ENCODE measurements at places on chromosomes 13 and 19.

DNA sequence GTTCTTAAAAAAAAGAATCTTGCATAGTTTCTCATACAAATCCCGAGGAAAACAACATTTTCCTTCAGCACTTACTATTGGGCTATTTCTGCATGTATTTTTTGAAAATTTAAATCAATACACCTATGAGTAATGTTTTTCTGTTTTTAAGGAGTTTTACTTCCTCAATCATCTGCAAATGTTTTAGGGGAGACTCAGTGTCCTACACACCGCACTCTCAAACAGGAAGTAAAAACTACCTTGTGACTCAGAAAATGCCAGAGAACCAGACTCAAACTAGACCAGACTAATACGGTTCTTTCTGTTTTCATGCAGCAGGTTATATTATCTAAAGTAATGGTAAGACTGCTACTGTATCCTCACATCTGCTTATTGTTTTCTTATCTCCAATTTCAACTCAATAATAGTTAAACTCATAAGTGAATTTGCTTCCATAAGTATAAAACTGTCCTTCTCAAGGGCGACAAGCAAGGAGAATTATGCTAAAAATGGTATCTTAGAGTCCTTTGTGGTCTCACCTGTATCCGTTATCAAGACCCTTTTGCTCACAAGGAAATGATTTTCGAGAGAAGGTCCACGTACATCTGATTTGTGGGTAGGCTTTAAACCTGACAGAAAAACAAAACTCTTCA is 52.5 kb downstream of the FLT3 start:
- no peak for DNase-seq

GRCh38 chr19:32392901-32393300 is 12.7 kb upstream of the DPY19L3 start:
- DNase-seq = no peak

DNA sequence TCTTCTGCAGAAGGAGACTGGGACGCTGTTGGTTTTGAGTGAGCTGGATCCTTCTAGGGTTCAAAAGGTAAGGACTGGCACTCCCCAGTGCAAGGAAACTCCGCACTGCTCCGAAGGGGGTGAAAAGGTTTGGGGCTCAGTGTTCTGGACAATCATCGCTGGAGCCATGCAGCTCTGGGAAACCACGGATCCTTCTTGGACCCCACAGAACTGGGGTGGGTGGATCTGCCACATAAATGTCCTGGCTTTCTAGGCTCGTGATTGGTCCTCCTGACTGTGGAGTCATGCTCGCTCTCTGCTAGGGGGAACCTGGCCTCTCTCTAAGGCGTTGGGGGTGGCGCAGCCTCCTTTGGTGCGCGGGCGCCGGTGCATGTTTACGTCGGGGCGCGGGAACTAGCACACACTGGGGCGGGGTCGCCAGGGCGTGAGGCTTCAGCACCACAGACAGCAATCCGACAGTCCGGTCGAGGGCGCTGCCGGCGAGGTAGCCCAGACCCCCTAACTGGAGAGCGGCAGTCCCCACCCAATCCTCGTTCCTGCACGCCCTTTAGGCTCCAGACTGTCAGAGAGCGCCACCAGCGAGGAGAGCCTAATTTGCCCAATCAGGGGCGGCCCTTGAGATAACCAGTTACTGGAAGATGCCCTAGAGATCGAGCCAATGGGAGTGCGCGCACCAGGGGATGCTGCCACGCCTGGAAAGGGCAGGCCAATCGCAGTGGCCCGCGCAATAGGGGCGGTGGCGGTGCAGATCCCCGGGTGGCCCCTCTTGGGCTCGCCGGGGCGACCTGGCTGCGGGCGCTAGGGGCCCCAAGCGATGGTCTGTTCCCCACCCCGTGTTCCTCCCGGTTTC is 913 bp upstream of the ELAVL3 start:
- DNase-seq = peak; percentile 62

DNA sequence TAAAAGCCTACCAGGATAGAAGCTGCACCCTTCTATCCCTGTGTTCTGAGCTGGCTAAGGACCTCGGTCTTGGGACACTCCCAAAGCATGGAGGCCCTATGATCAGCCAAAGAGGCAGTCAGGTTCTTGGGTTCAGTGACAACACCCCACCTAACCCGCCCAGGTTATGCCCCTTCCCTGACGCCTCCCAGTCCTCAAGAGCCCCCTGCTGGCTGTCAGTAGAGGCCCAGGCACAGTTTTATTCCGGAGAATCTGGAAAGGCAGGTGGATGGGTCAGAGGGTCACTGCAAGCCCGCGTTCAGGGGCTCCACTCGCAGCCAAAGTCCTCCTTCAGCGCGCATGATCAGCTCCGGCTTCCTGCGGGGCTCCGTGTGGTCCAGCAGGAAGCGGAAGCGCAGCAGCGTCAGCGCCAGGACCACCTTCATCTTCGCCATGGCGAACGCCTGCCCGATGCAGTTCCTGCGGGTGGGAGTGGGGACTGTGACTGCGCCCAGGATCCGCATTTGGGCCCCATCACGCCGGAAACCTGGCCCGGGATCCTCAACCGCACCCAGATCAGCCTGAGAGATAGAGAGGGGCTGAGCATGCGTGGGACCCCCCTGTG is 22.3 kb downstream of the OR10H3 start:
- DNase-seq = no peak

DNA sequence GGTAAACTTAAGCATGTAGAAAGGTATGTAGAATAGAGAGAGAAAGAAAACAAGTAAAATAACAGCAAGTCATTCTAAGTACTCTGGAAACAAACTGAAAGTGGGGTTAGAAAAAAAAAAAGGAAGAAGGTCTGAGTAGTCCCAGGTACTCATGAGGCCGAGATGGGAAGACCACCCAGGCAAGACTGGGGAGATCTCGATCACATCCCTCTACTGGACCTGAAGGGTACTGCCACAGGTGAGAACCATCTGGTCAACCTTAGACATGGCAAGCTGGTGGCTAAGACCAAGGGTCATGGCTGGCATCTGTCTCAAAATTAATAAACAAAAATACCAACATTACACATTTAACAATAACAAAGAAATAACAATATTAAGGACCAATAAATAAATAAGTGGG is 36.3 kb upstream of the ZNF724 start:
- DNase-seq = no peak

DNA sequence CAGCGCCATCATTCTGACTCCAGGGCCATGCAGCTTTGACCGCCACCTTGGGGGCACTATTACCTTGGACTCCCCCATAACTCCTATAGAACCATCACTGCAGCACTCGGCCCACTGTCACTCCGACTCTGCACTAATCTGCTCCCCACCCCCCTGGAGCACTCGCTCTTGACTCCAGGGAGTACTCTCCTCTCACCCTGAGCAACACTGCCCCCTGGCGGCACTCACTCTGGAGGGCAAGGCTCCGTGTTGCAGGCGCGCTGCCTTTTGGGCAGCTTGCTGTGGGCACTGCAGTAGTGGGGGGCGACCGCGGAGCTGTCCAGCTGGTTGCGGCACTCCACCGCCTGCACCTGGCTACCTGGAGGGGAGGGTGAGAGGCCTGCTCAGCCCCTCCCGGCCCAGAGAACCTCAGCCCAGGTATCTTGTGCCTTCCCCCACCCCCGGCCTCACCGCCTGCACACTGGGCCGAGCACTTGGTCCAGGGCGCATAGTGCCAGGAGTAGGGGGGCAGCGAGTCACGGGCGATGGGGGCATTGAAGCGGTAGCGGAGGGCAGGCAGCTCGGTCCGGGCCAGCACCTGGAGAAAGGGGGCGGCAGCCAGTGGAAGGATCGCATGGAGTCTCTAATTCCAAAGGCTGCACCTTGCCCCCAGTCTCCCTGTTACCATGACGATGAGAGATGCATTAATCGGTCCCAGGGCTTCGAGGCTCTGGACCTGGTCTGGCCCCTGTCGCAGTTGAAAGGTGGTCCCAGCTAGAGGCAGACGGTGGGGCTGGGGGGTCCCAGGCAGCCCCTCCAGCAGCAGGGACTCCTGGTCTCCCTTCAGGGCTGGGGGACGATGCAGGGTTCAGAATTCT is 8.9 kb upstream of the MYO1F start:
- no peak for DNase-seq

DNA sequence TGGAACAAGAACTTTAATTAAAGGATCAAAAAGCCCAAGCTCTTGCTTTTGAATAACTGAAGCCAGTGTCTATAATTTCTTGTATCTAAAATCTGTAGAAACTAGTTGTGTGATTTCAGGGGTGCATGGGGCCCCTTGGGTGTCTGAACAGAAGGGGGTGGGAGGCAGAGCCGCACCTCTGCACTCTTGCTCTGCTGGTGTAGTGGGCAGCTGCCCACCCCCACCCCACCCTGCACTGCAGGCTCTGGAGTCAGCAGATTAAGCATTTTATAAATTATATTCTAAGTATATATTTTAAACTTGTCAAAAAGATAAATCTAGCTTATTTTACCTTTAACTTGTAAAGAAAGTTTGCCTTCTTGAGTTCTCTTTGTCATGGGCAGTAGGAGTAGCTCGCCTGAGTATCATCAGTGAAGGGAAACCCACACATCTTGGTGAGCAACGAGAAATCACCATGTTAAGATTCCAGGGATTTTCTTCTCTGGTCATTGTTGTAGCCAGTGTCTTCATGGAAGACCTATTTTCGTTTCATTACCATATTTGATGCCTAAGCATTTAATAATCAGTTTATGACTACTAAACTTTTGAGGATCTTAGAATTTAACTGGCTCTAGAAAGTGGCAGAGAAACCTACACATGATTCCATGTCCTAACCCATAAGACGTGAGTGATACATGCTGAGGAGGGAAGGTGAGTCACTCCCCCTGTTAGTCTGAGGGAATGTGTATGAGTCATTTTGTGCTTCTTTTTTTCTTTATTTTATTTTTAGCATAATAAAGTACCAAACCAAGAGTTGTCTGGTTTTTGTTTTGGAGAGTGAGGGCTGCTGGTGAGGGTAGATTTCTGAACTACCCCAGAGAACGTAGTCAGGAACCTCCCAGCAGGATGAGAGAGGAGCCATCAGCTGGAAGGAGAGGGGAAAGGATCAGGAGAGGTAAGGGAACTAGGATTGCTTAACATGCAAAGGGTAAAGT is 7.7 kb downstream of the UBE2L5 start:
- peak; percentile 73 for DNase-seq

- DNase-seq = no peak
Observed at GRCh38 chr13:39783051-39783450, 127.6 kb downstream of the COG6 start.

DNA sequence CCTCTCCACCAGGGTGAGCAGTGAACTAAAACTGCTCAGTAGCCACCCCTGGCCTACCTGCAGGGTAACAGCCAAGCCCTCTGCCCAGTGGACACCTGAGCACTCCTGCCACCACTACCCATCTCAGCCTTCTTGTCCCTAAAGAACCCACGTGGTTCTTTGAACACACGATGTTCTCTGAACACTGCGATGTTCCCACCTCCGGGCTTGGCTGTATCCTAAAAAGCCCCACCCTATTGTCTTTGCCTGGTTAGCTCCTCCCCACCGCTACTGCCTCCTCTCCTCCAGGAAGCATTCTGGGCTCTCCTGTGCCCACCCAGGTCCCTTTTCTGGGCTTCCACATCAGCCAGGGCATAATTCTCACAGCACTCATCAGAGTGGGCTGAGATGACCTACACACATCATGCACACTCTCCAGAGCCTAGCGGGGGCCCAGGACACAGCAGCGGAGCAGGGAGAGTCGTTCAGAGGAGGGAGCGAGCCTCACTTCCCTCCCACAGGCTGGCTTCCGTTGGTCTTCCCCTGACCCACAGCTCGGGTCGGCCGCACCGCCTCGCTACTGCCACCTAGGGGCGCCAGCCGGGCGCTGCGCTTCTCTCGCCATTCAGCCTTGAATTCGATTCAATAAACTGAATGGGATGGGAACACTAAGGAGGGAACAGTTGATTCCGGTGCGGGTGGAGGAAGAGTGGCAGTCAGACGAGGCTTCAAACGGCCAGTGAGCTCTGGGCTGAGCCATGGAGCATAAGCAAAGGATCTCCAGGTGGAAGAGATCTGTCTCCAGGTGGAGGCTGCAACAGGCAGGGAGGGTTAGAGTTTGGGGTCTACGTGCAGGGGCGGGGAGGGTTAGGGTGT is 3.2 kb downstream of the ELAVL1 start:
- peak; percentile 19 for DNase-seq

- DNase-seq = no peak
Observed at GRCh38 chr13:100399455-100399854, 189.1 kb downstream of the GGACT start.

- DNase-seq = no peak
Observed at GRCh38 chr13:113746671-113747070, 12.4 kb upstream of the TMEM255B start.

GRCh38 chr19:51450730-51451307 is 7.4 kb downstream of the SIGLEC8 start:
- DNase-seq = no peak

DNA sequence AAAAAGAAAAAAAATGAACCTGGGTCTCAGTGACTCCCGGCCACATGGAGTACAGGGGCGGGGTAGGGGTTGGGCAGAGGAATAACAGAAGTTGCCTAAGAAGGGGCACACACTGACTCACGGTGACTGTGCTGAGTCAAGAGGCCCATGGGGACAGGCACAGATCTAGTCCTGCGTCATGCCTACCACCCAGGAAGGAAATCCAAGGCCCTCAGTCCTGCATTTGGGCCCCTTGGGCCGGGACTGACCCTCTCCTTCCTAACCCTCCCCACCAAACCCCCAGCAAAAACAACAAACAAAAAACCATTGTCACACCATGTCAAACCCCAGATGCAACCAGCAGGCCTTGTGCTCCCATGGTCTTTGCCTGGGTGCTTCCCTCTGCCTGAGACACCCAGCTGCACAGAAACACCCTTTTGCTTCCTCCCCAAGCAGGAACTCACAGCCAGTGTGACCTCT is 9.6 kb upstream of the NOTCH3 start:
- DNase-seq = no peak

DNA sequence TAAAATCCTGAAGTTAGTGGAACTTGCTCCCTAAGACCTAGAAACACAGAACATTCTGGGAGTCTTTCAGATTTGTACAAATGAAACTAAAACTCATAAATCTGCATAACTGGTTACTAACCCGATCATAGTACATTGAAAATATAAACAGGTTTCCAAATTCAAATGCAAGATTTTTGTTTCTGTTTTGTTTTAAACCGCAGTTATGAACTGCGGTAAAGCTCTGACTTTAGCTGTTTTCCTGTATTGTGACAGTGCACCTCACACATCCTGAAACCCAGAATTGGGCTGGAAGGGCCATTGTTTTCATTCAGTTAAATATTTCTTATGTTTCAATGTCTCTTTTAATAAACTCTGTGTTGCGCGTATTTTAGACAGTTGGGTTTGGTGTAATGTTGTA is 204.7 kb downstream of the SHISA2 start:
- no peak for DNase-seq

Measured in fibroblast of skin of left biceps (primary cell).